ENCODE measurements at places on chromosomes 12 and 14. TPM values are rescaled to one million over a fixed set of nuclear protein-coding genes. Genes with fewer than 3 reads are reported as not detected.

The CHURC1 gene
- 33.2 TPM for total RNA-seq

The IQSEC3 gene
- total RNA-seq = 1.0 TPM

The CLEC9A gene
- total RNA-seq = 0.09 TPM

The CAPZA3 gene
- not detected for total RNA-seq

The SYNDIG1L gene
- not detected for total RNA-seq

The CACNA1C gene
- 2.5 TPM for total RNA-seq

The OAS1 gene
- total RNA-seq = 0.91 TPM

The PRKAB1 gene
- total RNA-seq = 12.4 TPM

The HHIPL1 gene
- 0.40 TPM for total RNA-seq

The SERPINA3 gene
- 2,795 TPM for total RNA-seq

The ITGB7 gene
- total RNA-seq = 1.6 TPM

The CMTM5 gene
- 0.25 TPM for total RNA-seq

The GDF11 gene
- total RNA-seq = 0.91 TPM

The POLE2 gene
- 0.47 TPM for total RNA-seq

The RITA1 gene
- 8.1 TPM for total RNA-seq

The NAV3 gene
- total RNA-seq = 0.46 TPM

The ZNF705A gene
- not detected for total RNA-seq

The CBLN3 gene
- 0.84 TPM for total RNA-seq

The HOXC12 gene
- not detected for total RNA-seq

The DDIT3 gene
- total RNA-seq = 9.2 TPM

The HPD gene
- total RNA-seq = 3.0 TPM

The AHNAK2 gene
- 2.2 TPM for total RNA-seq

The LYSET gene
- total RNA-seq = 8.5 TPM

The RDH16 gene
- total RNA-seq = 0.12 TPM

The ACVRL1 gene
- total RNA-seq = 16.2 TPM

The TMEM132D gene
- 0.72 TPM for total RNA-seq

The GPRC5D gene
- total RNA-seq = not detected

The SPX gene
- total RNA-seq = 30.8 TPM

The COX8C gene
- not detected for total RNA-seq

The GARIN6 gene
- total RNA-seq = not detected

The EML5 gene
- 1.3 TPM for total RNA-seq

The LGMN gene
- 54.3 TPM for total RNA-seq

The RDH12 gene
- 1.6 TPM for total RNA-seq

All from pancreas (tissue), 10 donors.